ENCODE measurements at places on chromosomes 6 and 20.

DNA sequence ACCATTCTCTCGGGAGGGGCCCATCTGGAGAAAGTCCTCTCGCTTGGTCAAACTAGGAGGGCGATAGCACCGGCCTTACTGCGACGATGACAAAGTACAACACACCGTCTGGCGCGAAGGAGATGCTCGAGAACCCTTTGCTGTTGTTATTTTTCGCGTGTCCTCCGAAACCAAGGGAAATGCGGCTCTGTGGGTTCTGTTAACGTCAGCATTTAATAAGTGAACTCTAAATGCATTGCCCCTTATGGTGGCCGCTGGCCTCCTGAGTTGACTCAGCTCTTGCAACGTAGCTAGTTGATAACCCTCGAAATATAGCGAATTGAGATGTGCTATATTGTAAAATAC, 577 bp upstream of the SCAND1 start:
- DNase-seq: peak; percentile 14

- DNase-seq: no peak
These were observed 3.8 kb upstream of the SSTR4 start for GRCh38 chr20:23031346-23031745.

DNA sequence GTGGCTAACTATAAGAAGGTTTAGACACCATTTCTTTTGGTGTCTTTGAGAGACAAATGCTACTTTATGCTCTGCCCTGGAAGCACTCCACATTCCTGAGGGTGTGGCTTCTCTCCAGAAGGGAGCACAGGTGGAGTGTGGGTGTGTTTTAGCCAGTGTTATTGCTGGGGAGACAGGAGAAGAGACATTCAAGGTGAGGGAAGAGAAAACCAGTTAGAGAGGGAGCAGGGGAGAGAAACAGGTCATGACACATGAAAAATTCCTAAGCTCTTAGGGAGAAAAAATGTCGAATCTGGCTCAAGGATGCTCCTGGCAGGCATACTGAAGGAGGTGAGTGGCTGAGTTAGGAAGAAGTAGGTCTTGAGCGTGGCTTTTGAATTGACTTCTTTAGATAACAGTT, 292.8 kb downstream of the CLIC5 start:
- no peak for DNase-seq

- peak; percentile 21 for DNase-seq
These were observed 42.3 kb downstream of the SLC22A23 start for GRCh38 chr6:3414327-3415081.

GRCh38 chr20:14334306-14334930, 3.0 kb downstream of the FLRT3 start:
- DNase-seq: no peak

- DNase-seq: no peak
These were observed 680.0 kb downstream of the RNF144B start for GRCh38 chr6:19067165-19067564.

DNA sequence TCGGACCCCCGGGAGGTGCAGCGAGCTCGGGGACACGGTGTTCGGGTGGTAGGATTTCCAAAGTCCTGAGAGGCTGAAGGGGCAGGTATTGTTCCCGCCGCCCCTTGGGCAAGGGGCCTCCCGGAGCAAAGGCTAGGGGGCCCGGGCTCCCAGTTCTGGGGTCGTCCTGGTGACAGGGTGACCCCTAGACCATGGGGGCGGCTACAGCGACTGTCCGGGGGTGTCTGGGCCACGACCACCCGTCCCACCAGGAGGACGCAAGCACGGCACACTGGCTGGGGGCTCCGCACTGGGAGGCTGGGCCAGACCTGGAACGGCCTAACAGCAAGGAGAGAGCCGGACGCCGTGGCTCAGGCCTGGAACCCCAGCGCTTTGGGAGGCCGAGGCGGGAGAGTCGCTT, 55.6 kb downstream of the PRR18 start:
- DNase-seq: no peak

- DNase-seq: no peak
These were observed 130.0 kb upstream of the SYNCRIP start for GRCh38 chr6:85772641-85773040.

DNA sequence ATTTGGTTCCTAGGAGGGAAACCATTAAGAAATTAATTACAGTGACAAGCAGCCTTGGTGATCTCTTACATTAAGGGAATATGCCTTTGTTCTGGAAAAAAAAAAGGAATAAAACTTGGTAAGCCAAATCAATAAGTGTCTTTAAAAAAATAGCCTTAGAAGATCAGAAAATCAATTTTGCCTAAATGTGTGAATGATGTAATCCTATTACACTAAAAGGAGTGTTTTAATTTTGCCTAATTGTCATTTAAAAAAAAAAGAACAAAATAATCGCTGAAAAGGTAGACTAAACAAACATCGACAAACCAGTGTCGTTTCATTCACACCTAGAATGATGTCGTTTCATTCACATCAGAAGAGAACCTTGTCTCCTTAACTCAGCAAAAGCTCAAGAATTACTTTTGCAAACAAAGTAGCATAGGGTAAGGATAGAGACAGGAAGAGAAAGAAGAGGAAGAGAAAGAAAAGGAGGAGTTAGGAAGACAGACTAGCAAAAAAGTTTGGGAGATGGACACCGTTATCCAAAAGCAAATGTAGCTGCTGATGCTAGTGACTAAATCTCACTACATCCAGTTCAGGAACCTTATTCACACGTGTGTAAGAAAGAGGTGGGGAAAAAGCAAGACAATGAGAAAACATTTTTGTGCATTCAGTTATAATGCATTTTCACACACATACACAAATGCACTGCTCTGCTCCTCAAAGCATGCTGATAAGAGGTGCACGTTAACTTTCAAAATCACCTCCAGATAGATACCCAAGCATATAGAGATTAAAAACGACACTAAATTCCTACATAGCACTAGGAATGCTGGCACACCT, 60.6 kb downstream of the HIVEP2 start:
- no peak for DNase-seq

DNA sequence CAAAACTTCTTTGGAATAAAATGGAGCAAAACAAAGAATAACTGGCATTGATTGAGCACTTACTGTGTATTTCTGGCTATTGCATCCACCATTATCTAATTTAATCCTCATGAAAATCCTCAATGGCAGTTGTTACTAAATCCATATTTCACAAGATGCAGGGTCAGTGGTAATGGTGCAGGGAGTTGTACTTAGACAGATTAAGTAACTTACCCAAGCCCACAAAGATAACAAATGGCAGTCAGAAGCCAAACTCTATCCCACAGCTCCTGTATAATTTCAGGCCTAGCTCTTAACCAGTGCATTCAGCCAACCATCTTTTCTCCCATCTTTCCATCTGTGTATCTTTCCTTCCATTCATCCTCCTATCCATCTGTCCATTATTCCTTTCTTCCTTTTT, 29.3 kb upstream of the SSTR4 start:
- no peak for DNase-seq

GRCh38 chr6:21204951-21205350, 388.6 kb upstream of the SOX4 start:
- no peak for DNase-seq

DNA sequence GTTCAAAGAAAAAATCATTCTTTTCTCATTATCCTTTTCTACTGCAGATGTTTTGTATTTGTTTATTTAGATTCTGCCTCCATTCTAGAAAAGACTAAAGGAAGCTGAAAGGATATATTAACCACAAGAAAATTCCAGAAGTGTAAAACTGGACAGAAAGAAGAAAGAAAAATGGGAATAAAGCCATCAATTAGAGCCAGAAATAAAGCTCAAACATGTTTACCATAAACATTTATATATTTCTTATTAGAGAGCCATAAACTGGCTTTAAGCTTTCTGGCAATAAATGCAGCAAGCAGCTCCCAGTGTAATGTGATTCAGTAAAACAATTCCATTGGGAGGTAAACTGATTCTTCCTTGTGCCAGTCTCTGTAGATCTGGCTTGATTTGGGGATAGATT, 244.1 kb downstream of the PTPRK start:
- no peak for DNase-seq

DNA sequence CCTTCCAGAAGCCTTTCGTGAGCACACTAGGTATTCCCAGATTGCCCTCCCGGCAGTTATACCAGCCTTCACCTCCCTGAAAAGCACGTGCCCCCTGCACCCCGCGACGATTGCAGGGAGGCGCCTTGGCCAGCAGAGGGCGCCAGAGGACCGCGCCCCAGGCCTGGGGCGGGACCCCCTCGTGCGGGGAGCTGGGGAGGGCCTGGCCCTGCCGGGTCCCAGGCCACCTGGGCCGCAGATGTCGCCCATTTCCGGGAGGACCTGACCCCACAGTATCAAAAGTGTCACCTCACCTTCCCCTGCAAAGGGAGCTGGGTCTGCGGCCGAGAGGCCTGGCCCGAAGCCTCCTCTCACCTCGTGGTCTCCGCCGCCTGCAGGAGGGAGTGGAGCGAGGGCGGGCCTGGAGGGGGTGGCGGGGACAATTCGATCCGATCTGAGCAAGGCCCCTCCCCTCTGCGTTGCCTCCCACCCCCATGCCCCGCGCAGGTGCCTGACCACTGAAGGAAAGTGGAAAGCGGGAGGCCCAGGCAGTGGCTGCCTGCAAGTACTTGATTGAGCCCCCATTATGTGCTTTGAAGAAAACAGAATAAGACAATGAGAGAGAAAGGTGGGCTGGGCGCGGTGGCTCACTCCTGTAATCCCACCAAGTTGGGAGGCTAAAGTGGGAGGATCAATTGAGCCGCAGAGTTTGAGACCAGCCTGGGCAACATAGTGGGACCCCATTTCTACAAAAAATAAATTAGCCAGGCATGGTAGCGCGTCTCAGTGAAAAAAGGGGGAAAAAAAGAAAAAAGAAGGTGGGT, 3.5 kb upstream of the SNAI1 start:
- peak; percentile 39 for DNase-seq

DNA sequence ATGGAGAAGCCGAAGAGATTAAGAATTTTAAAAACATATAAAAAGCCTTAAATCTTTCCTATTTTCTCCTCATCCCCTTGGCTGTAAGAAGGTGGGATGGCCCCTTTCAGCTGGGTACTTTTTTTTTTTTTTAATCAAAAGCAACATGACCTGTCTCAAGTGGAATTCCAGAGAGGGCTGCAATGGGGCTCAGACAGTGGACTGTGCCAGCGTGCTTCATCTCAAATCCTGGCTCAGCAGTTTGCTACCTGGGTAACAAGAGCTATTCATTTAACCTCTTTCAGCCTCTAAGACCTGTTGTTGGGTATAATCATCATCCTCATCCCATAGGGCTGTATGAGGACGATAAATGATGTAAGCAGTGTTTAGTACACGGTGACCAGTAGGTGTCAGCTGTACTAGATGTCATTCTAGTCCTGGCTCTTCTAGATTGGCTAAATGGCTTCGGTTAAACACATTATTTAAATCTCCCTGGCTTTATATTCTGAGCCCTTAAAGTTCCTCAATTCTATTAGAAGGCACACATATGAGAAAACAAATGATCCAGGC, 6.9 kb upstream of the PPP1R3G start:
- no peak for DNase-seq

- DNase-seq: no peak
These were observed 21.1 kb upstream of the CCM2L start for GRCh38 chr20:31989030-31989645.

- no peak for DNase-seq
These were observed 60.2 kb downstream of the UBE2V1 start for GRCh38 chr20:50052550-50053361.

DNA sequence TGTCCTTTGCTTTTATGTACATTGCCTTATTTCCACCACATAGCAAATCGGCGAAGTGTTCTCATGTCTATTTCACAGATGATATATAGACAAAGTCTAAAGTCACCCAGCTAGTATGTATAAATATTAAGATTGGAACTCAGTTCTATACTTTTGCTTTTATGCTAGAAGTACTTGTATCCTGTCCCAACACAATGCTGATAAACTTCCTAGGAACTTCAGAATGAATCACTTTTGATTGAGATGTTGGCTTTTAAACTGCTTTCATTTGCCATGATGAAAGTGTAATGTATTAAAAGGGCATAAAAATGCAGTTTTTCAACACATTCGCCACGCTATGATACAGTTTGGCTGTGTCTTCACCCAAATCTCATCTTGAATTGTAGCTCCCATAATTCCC, 50.8 kb downstream of the GCLC start:
- no peak for DNase-seq

DNA sequence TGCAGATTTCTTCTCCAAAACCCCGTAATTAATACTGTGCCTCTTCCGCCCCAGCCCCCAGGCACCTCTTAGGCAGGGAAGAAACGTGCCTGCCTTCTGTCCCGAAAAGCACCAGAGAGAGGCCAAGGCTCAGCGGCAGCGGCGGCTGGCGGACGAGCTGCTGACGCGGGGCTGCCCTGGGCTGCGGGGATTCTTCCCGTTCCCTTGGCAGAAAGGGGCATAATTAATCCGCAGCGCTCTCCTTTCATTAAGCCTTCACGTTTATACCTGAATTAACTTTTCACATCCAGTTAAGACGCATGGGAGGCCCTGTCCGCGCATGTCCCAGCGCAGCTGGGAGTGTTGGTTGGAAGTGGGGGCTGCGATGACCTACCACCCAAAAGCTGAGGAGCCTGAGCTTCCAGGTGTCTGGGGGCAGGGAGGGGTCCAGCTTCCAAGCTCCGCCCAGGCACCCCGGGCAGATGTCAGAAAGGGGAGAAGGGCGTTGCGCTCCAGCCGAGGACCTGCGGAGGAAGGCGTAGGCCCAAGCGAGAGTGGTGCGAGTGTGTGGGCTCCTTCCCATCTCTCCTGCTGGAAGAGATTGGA, 167.4 kb upstream of the LRFN2 start:
- no peak for DNase-seq

GRCh38 chr6:84801250-84801649, 36.9 kb upstream of the TBX18 start:
- DNase-seq: no peak

DNA sequence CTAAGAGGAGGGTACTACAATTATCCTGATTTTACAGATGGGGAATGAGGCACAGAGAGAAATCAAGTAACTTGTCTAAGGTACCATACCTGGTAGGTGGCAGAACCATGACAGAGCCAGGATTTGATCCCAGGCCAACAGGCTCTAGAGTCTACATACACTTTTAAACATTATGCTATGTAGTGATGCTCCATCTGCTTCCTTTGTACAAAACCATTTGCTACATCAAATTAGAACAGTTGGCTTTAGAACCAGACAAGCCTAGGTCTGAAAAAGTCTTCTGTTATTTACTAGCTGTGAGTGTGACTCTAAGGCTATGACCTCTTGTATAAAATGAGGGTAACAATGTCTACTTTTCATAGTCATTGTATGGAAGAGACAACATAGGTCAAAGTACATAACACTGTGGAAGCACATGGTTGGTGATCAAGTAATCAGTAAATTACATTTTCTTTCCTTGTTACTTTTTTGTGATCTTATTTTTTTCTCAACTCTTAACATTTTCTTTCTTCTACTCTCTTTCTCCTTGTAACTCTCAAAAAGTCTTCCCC, 122.1 kb downstream of the PDSS2 start:
- DNase-seq: no peak

DNA sequence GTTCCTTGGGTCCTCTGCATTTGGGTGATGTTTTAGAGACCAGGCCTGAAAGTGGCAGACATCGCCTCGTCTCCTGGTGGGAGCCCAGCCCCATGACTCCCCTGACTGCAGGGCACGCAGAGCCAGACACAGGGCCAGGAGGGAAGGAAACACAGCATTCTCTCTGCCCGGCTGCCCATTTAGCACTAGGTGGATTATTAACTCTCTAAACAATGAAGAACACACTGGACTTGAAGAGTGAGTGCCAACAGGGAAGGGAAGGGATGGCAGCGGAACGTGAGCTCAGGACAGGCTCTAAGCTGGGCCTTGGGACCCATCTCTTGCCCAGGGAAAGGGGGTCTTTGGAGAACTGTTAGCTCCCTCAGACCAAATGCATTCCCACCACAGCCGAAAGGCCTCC, 80.4 kb downstream of the TBXT start:
- no peak for DNase-seq

- no peak for DNase-seq
These were observed 19.0 kb upstream of the KIFC1 start for GRCh38 chr6:33372526-33373123.
